Foreskin keratinocyte (primary cell): ENCODE measurements at places on chromosomes 7 and 10. TPM values are rescaled to one million over a fixed set of nuclear protein-coding genes. Genes with fewer than 3 reads are reported as not detected.

Gene SLC18A3
- not detected in 2 replicates for polyA plus RNA-seq

Gene SEC31B
- polyA plus RNA-seq: 1.1 and 1.2 TPM in 2 replicates

Gene PGAM2
- polyA plus RNA-seq: 0.08 TPM in 1 of 2 replicates, not detected in the other

Gene GRID2IP
- 0.12 TPM in 1 of 2 replicates, not detected in the other for polyA plus RNA-seq

Gene ARMH3
- 14.6 and 15.1 TPM in 2 replicates for polyA plus RNA-seq

Gene CELF2
- polyA plus RNA-seq: 1.9 and 2.4 TPM in 2 replicates

Gene CALML3
- 4.5 and 8.0 TPM in 2 replicates for polyA plus RNA-seq

Gene GGCT
- polyA plus RNA-seq: 71.8 and 85.7 TPM in 2 replicates

Gene MRLN
- not detected in 2 replicates for polyA plus RNA-seq

Gene GJD4
- polyA plus RNA-seq: not detected in 2 replicates

Gene CDH23
- polyA plus RNA-seq: 0.01 TPM in 1 of 2 replicates, not detected in the other

Gene CABCOCO1
- polyA plus RNA-seq: not detected in 2 replicates

Gene SEC61A2
- polyA plus RNA-seq: 4.6 and 5.0 TPM in 2 replicates

Gene NPC1L1
- not detected in 2 replicates for polyA plus RNA-seq

Gene CCDC172
- not detected in 2 replicates for polyA plus RNA-seq

Gene TEX36
- not detected in 2 replicates for polyA plus RNA-seq

Gene TMEM139
- polyA plus RNA-seq: 8.4 and 10.1 TPM in 2 replicates

Gene HABP2
- not detected in 2 replicates for polyA plus RNA-seq

Gene PUS7
- 7.2 and 10.2 TPM in 2 replicates for polyA plus RNA-seq
